ENCODE measurements at places on chromosomes 12 and 14.

DNA sequence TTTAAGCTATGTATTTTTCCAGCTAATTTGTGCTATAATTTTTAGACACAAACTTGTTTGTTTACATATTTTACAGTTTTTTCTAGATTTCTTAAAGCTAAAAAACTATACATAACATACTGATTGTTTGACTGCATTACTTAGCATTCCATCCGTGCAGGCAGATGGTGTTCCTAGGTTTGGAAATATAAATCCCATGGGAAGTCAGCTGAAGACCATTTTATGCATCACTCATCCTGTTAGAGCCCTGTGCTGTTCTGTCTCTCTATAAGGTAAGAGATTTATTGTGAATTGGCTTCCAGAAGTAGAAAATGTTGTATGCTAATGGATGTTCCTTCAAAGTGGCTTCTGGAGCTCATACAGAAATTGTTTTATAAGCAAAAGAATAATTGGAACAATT is 31.1 kb downstream of the RMST start:
- DNase-seq, result no peak

DNA sequence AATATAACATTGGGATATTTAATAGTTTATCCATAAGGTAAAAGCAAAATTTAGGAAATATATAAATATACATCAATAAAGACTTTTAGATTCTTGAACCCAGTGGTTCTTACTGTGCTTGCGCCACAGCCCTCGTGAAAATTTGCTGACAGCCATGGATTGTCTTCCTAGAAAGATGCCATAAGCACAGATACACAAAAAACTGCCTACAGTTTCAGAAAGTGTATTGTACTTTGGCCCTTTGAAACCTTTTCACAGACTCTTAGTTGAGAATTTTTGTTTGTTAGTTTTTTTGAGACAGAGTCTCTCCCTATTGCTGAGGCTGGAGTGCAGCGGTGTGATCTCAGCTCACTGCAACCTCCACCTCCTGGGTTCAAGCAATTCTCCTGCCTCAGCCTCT is 28.1 kb downstream of the DEPDC4 start:
- no peak for DNase-seq

DNA sequence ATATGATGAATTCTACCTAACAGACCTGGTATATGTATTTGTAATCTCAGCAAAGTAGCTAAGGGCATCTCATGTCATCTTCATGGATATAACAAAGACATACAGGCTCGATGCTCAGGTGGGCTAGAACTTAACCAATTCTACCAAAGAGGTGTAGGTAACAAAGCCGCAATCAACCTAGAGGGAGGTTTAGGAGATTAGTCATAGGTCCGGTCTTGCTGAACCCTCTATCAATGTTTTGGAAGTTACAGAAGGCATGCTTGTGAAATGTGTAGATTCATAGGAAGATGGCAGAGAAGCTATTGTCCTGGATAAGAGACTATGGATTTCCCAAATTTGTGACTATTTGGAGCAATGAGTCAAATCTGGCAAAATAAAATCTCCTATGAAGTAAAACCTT is 42.6 kb upstream of the SYCP3 start:
- DNase-seq, result no peak

GRCh38 chr12:27610374-27610773 is 85.9 kb upstream of the REP15 start:
- no peak for DNase-seq

DNA sequence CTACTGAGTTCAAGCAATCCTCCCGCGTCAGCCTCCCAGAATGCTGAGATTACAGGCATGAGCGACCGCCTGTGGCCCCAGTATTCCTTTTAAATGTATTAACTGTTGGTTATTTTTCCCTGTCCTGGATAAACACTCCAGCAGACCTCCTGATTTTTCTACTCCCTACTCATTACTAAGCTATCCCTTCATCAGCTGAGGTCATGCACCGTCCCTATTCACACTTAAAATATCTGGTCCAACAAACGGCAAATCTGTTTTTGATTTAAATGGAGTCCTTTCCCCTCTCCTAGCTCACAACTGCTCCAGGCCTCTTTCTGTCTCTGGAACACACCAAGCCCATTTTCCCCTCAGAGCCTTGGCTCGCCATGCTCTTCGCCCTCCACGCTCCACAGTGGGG is 1003.3 kb upstream of the TMEM132C start:
- DNase-seq, result no peak

DNA sequence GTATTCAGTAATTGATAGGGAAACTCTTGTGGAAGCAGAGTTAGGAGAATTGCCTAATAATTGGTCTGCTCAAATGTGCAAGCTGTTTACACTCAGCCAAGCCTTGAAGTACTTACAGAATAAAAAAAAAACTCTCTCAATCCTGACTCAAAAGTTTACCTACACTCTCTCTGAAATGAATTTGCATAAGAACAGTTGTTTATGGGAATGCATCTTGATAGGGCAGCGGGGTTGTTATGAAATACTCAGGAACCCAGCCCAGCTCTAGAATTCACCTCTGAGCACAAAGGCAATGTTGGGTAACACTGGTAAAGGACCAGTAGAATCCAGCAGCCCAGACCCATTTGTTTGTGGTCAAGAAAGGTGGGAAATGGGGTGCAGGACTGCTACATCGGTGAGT is 267.0 kb downstream of the CPNE8 start:
- no peak for DNase-seq

GRCh38 chr14:63563370-63564026 is 20.3 kb upstream of the PPP2R5E start:
- DNase-seq, result no peak

DNA sequence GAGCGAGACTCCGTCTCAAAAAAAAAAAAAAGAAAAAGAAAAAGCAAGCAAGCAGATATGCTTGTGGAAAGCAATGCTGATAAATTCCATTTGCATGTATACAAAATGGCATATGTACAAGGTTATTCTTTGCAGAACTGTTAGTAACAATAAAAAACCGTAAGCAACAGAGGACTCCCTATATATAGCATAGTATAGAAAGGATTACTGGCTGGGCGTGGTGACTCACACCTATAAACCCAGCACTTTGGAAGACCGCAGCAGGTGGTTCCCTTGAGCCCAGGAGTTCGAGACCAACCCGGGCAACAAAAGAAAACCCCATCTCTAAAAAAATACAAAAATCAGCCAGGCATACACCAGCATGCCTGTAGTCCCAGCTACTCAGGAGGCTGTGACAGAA is 13.5 kb downstream of the GCN1 start:
- no peak for DNase-seq

- DNase-seq, result no peak
Measured at GRCh38 chr14:36915081-36915480, 253.4 kb downstream of the PAX9 start.

- no peak for DNase-seq
Measured at GRCh38 chr14:92263681-92264080, 59.3 kb upstream of the SLC24A4 start.

GRCh38 chr14:69985463-69985862 is 106.2 kb downstream of the SMOC1 start:
- no peak for DNase-seq

GRCh38 chr12:6180268-6181051 is 19.7 kb upstream of the CD9 start:
- DNase-seq, result no peak

DNA sequence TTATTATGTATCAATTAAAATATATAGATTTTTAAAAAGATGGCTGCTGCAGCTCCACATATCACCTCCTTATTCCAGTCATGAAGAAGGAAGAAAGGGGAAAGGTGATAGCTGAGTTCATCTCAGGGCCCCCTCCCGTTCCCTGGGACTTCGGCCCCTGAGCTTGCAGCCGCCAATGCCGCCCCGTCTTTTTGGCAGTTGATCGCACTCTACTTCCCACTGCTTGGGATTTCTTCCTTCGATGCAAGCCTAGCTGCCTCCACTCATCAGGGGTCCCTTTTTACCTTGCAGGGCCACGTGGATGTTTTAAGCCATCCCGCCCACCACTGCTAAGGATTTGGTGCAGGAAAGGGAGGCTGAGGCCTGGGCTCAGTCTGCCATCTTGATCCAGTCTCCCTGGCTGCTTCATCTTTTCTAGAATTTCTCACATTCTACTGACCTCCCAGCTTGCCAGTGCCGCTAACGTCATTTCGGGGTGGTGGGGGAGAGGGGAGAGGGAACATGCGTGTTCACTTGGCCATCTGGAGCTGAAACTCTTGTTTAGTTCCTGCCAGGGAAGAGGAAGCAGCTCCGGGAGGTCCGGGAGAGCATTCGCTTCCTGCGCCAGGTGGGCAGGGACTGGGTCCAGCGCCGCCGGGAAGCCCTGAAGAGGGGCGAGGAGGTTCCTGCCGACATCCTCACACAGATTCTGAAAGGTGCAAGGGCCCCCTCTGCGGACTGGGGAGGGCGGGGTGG is 31.3 kb downstream of the CYP46A1 start:
- DNase-seq, result no peak

GRCh38 chr14:35890308-35890707 is 64.2 kb downstream of the BRMS1L start:
- no peak for DNase-seq

DNA sequence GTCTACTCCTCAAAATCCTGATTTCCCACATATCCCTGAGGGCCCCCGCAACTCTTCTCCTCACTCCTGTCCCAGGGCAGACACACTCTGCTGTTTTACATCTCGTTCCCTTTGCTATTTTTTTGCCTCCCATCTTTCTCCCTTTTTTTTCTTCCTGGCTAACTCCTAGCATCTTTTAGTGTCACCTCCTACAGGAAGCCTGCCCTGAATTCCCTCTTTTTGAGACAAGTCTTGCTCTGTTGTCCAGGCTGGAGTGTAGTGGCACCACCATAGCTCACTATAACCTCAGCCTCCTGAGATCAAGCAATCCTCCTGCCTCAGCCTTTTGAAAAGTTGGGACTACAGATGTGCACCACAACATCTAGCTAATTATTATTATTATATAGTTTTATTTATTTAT is 13.3 kb downstream of the MORN3 start:
- DNase-seq, result no peak

GRCh38 chr12:117778656-117779055 is 190.1 kb downstream of the KSR2 start:
- DNase-seq, result no peak

GRCh38 chr12:87660291-87660690 is 368.9 kb downstream of the C12orf50 start:
- no peak for DNase-seq

DNA sequence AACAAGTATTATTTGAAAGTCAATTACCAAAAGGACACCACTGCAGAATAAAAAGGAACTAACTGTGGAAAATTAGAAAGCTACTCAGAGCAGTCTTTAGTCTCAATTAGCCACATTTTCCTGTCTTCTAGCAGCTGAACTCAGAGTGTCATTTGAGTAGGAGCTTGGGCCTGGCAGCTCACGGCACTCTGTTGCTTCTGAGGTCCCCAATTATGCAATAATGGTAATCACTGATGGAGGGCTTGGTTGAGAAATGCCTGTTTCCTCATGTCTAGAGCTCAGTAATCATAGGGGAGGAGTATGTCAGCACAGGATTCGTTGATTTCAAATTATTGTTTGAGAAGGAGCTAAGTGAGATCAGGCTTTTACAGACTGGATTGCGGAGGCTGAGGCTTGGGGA is 108.6 kb downstream of the VRK1 start:
- no peak for DNase-seq

DNA sequence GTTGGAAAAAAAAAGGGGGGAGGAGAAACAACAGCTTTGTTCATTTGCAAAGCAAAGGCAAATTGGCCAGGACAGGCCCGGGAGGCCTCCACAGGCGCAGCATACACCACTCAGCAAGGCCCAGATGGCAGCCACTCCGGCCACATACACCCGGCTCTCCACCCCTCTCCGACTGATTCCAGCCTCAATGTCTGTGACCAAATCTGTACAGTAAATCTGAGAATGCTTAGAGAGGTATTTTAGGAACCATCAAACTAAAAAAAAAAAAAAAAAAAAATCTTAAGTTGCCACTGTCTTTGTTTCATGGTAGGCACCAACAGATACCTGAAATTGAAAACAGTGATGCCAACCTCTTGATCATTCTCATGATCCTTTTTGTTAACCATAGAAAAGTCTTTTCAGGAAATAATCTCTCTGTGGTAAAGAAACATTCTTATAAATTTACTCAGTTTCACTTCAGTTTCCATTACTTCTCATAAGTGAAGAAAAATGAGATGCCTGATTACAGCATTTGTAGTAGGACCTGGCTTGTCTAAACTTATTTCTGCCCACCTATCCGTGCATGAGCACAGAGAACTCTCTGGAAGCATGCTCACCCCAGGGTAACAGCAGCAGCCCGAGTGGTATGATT is 20.2 kb downstream of the VPS37B start:
- no peak for DNase-seq

GRCh38 chr14:24991288-24991687 is 58.7 kb downstream of the STXBP6 start:
- DNase-seq, result no peak

DNA sequence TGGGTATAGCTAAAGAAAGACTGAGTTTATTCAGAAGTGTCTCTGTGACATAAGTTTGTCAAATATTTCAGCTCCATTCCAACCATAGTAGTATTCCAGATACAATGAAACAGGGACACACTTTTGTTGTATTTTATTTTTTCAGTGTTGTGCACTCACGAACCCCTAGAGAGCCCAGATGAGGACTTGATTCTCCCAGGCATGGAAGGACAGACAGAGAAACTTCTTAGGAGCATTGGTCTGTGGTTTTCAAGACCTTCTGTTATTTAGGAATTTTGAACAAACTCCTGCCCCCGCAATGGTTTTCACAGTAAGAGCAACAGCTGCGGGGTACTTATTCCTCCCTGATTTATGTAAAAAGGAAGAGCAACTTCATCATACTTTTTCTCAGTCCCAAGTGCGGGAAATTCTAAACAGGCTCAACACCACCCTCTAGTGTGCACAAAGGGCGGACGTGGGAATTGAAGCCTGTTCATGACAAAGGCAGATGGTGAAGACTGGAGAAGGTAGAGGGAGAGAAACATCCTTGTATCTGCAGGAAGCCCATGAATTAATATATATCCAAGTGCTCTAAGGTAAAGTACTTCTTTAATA is 147.6 kb downstream of the PAH start:
- peak; percentile 12 for DNase-seq

DNA sequence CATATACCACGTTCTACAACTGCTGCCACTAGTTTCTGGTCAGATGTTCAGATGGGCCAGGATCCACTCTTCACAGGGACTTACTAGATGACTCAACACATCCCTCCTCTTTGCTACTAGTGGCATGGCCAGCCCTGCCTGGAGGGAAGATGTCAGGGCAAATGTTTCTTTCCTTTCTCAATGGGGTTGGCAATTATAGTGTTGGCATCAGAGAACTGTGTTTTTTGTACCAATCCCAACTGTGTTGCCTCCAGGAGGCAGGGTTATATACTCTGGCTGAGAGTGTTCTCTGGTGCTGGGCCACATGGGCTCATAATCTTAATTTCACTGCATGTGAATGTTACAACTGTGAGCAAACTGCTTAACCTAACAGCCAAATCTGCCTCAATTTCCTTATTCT is 69.9 kb upstream of the AVPR1A start:
- DNase-seq, result no peak

GRCh38 chr12:108616941-108617858 is 16.5 kb downstream of the SELPLG start:
- DNase-seq, result peak; percentile 86

Data from CD4-positive, alpha-beta T cell treated with Interleukin-17A for 1 hour (primary cell).